ENCODE measurements at places on chromosomes 3 and 15.

- peak; percentile 87 for DNase-seq
These were observed 11.8 kb downstream of the TNK2 start for GRCh38 chr3:195896361-195897080.

DNA sequence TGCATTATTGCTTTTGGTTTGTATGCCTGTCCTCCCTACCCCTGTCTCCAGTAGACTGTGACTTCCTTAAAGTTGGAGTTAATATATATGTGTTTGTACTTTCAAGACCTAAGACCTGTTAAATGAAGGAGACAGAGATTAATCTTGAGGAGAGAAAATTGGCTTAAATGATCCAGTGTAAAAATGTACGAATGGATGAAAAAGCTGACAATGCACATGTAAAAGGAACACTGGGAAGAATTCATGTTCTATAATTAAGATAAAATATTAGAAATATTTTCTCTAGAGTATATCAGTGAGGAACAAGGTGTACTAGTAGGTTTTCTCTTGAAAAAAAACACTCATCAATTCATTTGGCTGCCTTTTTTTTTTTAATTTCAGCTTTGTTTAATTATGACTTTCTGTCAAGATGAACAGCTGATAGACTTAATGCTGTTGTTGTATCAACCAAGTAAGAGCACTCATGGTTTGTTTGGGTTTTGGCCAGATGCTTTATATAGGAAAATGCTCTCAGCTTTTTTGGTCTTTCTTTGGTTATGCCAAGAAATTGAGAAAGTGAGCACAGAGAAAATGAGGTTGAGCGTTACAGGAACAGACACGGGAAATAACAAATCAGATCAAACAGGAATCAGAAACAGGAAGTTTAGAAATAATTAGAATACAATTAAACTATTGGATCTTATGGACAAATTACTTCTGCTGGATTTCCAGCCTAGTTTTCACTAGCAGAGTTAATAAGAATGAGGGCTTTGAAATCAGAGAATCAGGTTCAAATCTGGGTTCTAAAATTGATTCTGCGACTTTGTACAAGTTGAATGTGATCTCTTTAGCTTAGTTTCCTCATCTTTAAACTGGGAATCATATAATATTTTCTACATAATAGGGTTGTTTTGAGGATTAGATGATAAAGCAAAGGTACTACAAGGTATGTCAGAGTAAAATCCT lies 38.3 kb upstream of the AADAC start:
- DNase-seq, result no peak

- DNase-seq, result no peak
These were observed 57.5 kb upstream of the SLC6A1 start for GRCh38 chr3:10935028-10935427.

- DNase-seq, result no peak
These were observed 30.5 kb downstream of the HERC1 start for GRCh38 chr15:63803106-63803886.

DNA sequence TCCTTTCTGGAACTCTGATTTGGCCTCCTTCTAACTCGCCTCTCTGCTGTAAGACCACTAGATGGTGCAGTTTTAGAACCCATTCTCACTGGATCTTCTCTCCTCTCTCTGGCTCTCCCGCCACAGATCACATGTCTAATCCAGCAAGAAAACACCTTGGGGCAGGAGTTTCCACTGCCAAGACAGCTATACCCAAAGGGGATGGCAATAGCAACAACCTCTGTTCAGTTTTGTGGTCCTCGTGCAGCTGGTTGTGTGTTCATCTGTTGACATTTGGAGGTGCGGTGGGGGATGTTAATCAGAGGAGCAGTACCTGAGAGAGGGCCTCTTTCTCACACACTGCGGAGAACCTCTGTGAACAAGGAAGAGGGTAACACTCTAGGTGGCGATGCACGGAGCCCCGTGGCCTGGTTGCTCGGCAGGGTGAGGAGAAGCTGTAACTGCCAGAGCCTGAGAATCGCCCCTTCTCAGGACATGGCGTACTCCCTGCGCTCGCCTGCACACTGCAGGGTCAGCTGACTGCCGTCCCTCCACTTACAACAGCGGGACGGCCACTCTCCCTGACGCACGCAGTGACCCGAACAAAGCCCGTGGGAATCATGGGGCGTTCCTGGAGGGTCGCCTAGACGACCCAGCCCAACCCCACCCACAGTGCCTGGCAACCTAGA lies at the start of gene TEX55:
TEX55 (plus strand) TSS at position 666 of the 668 bp plus-strand sequence. CDS start 25 bp downstream, outside the sequence.
- DNase-seq, result peak; percentile 58

DNA sequence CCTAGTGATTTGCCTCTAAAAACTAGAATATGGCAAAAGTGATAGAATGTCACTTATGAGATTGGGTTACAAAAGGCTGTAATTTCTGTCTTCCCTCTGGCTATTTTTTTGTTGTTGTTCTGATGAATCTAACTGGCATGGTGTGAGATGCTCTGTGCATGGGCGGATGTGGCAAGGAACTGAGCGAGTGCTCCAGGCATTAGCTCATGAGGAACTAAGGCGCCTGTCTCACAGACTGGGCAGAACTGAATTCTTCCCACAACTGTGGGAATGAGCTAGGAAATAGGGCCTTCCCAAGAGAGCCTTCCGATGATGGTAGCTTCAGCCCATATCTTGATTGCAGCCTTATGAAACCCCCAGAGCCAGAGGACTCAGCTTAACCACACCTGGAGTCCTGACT lies 222.5 kb downstream of the NR2F2 start:
- no peak for DNase-seq
